CD4-positive, alpha-beta T cell treated with Interleukin-12 subunit alpha and Interleukin-12 subunit beta, for 1 hour (primary cell): ENCODE measurements at places on chromosomes 6 and 20.

GRCh38 chr6:100447081-100447899 lies 17.4 kb downstream of the SIM1 start:
- no peak for DNase-seq

GRCh38 chr20:38610521-38610920 lies 8.9 kb downstream of the ARHGAP40 start:
- DNase-seq, result no peak

DNA sequence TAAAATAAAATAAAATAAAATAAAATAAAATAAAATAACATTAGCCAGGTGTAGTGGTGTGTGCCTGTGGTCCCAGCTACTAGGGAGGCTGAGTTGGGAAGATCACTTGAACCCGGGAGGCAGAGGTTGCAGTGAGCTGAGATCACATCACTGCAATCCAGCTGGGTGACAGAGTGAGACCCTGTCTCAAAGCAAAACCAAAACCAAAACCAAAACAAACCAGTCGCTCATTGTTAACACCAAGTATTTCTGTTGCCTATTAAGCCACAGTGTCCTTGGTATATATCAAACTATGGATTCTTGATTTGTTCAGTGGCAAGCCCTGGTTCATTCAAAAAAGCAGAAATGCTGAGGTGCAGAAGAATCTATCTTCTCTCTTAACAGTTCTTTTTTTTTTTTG lies 65.7 kb downstream of the PYGB start:
- DNase-seq, result no peak

- no peak for DNase-seq
These were observed 48.8 kb downstream of the CAP2 start for GRCh38 chr6:17442196-17442595.

DNA sequence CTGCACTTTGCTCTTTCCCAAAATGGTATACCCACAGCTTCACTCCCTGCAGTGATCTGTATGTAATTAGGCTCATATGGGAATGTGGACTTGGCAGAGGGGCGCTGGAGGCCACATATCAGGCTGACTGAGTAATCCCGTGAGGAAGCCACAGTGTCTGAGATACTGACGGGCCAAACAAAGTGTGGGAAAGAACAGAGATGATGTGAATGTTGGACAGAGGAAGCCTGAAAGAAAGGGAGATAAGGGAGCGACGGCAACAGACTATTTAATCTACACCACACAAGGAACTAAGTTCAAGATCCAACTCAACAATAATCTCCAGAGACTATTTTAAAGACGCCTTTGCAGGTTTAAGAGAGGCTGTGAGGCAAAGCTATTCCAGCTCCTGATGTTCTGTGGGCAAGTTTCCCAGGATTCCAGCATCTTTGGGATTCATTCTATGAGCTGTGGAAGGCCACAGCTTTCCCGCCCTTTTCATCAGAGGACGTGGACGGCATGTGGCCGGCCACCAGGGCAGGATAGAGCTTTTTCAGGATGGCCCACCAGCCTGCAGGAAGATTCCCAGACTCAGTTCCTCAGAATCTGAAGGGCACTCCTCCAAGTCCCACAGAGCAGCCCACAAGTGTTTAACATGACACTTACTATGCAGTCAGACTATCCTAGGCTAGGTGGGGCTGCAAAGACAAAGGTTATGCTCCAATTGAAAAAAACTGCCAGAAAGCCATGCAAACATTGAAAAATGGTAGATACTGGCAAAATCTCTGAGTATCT lies 237.5 kb downstream of the ATXN1 start:
- DNase-seq, result no peak

GRCh38 chr20:50062006-50062838 lies 50.7 kb downstream of the UBE2V1 start:
- DNase-seq, result no peak

GRCh38 chr6:106796781-106797180 lies 167.4 kb downstream of the QRSL1 start:
- no peak for DNase-seq

DNA sequence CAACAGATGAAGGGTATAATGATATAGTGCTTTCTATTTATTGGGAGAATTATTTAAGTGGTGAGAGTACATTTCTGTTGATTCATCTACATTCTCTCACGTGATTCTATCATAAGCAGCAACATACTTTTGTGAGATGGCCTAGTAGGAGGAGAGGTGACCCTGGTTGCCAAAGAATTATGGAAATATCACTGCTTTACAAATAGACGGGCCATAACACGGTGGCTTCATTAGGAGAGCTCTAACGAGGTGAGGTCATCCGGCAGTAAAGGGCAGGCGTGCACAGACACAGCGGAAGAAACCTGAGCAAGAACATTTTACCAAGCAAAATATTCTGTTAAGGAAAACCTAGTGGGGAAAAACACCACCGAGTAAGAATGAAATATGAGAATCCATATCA lies 337.4 kb upstream of the QKI start:
- DNase-seq, result no peak

- DNase-seq, result no peak
These were observed 21.5 kb downstream of the OLIG3 start for GRCh38 chr6:137472641-137473137.

DNA sequence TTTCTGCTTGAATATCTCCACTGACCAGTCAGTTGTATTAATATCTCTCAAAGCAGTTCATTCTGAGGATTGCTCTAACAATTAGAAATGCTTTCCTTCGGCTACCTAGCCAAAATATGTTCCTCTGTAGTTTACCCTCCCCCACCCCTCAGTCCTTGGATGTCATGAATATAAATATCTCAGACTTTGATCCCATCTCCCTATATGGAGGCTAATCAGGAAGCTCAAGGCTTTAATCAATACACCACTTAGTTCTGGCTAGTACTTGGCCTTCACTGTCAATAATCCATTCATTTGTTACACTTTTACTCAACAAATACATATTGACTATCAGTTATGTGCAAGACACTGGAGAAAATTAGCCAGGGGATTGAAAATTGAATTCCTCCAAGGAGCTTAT lies 60.1 kb downstream of the CLIC5 start:
- DNase-seq, result no peak

GRCh38 chr6:29506446-29507067 lies 18.8 kb upstream of the MAS1L start:
- DNase-seq, result no peak

DNA sequence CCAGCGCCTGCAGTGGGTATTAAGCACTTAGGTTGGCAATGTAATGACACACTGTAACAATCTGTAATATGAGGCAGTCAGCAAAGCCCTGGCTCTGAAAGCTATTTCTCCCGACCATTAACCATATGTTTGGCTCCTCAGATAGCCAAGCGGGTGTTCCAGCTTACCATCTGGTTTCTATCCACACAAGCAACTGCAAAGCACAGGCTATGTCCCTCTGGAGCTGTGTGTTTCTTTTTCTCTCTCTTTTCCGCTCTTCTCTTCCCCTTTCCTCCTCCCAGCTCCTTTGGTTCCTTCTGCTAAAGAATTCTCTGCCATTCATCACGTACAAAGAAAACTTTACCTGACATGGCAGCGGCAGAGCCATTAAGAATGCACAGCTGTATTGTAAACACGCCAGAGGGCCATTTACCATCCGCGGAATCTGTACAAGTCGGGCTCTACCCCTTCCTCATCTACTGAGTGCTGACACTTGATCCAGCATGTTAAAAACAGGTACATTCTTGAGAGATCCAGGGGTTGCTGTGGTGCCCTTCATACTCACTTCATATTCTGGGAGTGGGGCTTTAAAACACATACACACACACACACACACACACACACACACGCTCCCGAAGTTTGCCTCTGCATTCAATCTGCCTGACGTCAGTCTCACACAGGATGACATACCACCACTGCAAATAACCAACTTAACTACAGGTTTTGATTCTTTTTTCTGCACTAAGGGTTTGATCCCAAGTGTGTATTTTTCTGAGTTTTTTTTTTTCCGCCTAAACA lies 77.2 kb downstream of the BACH2 start:
- DNase-seq, result no peak

GRCh38 chr6:109008537-109009235 lies 86.0 kb downstream of the SESN1 start:
- peak; percentile 33 for DNase-seq

- peak; percentile 43 for DNase-seq
These were observed 53.9 kb downstream of the OTOR start for GRCh38 chr20:16801919-16802651.

DNA sequence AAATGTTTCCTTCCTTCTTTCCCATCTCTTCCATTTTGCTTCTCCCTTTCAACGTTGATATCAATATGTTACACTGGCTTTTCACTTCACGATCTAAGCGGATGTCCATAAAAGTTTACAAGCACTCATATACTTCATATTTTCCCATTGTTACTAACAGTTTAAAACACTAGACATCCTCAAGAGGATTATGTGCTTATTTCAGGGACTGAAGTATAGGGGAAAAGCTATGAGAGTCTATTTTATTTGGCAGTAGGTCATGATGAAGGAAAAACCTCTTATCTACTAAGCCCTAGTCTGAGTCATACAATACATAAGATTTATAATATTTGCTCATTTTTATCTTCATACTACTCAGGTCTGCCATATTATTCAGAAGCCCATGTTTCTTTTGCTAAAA lies 20.6 kb upstream of the EPB41L2 start:
- DNase-seq, result no peak

GRCh38 chr20:60009826-60010616 lies 51.8 kb downstream of the CDH26 start:
- DNase-seq, result no peak

DNA sequence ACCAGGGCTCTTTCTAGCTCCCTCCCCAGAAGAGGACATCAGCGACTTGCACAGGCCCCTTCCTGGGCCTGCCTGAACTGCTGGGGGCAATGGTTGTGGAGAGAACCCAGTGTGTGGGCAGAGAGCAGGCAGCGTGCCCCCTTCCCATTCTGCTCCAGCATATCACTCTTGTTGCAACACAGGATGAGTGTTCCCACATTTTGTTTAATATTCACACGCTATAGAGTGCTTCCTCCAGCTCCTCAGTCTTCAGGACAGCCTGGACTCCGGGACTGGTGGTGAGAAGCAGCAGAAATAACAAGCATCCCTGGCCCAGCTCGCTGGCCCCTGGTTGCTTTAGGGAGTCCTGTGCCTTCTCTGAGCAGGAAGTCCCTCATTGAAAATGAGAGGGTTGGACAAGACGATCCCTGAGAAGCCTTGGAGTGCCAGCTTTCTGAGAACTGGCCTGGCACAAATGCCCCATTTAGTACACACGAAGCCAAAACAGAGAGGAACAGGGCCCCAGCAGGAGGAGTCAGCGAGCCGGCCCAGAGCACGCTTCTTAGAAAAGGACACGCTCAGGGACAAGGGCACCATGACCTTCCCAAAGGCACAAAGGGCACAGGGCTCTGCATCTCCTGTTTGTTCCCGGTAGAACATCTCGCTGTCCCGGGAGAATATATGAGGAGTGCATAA lies 84.2 kb upstream of the FOXC1 start:
- no peak for DNase-seq

DNA sequence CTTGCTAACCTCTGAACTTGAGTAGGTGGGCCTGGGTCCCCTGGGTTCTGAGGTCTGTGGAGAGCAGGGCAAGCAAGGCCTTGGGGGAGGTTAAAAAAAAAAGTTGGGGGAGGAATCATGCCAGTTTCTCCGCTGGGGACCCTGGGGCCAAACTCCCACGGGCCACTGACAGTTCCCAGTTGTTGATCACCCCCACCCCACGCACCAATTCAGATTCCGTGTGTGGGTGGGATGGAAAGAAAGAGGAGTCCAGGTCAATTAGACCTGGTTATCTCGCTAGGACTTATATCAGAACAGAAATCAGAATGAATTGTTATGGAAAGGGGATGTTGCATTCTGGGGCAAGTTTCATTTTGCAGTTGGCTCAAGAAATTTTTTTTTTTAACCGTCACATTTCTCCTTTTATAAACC lies 46.7 kb upstream of the SUPT3H start:
- DNase-seq, result no peak
